Occipital lobe (tissue), 3 donors: ENCODE measurements at places on chromosomes 13 and 19. TPM values are rescaled to one million over a fixed set of nuclear protein-coding genes. Genes with fewer than 3 reads are reported as not detected.

ZNF723 gene
- not detected for total RNA-seq

CPB2 gene
- not detected for total RNA-seq

TUBA3C gene
- not detected for total RNA-seq

NTF4 gene
- total RNA-seq = not detected

SKA3 gene
- total RNA-seq = 14.7 TPM

MAB21L1 gene
- total RNA-seq = 0.94 TPM

PRODH2 gene
- total RNA-seq = not detected

ZIC2 gene
- 2.8 TPM for total RNA-seq

NXNL1 gene
- not detected for total RNA-seq

VSIG10L gene
- total RNA-seq = 0.62 TPM

GPR180 gene
- total RNA-seq = 10.6 TPM

TEKTIP1 gene
- not detected for total RNA-seq

PTPRS gene
- total RNA-seq = 188 TPM

DDA1 gene
- 10.0 TPM for total RNA-seq

UBL5 gene
- 62.9 TPM for total RNA-seq

GJA3 gene
- total RNA-seq = 0.16 TPM

HPN gene
- not detected for total RNA-seq

CTXN1 gene
- total RNA-seq = 15.4 TPM

CAPNS1 gene
- 103 TPM for total RNA-seq

TMEM150B gene
- total RNA-seq = 0.47 TPM

SH2D3A gene
- total RNA-seq = not detected
